ENCODE measurements at places on chromosomes 16 and 17.

GRCh38 chr17:57935833-57936807, 19.1 kb downstream of the CUEDC1 start:
- no peak for DNase-seq

- DNase-seq = no peak
These were observed 1.4 kb upstream of the UNK start for GRCh38 chr17:75783069-75783783.

DNA sequence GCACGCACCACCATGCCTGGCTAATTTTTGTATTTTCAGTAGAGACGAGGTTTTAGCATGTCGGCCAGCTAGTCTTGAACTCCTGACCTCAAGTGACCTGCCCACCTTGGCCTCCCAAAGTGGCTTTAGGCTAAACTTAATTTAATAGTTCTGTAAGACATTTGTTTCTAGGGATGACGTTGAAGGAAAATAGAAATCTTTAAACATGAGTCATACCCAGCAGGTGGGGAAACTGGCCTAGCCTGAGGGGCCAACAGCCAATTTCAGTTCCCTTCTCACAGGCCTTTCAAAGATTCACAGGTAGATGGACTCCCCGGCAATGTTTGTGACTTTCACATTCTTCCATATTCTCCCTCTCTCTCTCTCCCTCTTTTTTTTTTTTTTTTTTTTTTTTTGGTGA, 18.1 kb upstream of the ITPRIPL2 start:
- DNase-seq = no peak

- DNase-seq = no peak
These were observed 35.6 kb downstream of the DHRS7B start for GRCh38 chr17:21162394-21162775.

- DNase-seq = no peak
These were observed 25.9 kb downstream of the CYB561 start for GRCh38 chr17:63419949-63420867.

GRCh38 chr17:29867643-29868181, 62.3 kb downstream of the SSH2 start:
- DNase-seq = no peak

DNA sequence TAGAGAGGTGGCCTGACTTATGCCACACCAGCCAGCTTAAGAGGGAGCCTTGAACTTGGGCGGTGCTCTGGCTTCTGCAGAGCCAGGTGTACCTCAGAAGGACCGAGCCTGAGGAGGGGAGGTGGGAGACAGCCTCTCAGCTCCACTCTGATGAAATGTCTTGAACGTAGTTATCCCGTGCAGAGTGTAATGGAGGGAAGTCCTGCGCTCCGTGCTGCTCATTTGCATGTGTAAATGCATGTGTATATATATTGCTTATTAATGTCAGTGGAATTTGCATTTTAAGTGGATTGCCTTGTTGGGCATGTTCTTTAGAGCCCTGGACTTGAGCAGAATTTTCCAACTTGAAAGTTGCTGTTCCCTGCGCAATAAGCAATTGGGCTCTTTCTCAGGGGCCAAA, 264.9 kb upstream of the SDK2 start:
- no peak for DNase-seq

DNA sequence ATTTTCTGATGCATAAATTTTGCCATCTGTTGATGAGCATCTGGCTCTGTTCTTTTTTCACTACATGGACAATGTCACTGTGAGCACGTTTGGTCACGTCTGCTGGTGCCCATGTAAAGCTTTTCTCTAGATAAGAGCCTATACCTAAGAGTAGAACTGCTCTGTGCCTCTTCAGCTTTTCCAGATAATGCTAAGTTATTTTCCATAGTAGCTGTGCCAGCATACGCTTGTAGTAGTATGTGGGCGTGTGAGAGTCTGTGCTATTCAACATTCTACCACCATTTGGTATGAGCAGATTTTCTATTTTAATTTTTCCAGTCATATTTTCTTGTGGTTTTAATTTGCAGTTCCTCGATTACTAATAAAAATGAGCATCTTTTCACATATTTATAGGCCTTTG, 33.2 kb downstream of the VPS35L start:
- DNase-seq = no peak

DNA sequence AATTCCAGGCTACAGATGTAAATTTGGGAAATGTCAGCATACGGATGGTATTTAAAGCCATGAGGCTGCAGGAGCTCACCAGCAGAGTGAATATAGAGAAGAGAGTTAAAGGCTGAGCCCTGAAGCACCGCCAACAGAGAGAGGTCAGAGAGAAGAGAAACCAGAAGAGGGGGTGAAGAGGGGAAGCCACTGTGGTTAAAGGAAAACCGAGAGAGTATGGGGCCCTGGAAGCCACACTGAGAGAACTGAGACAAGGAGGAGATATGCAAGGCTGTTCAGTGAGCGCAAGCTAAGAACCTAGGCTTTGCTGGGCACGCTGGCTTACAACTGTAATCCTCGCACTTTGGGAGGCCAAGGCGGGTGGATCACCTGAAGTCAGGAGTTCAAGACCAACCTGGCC, 24.6 kb downstream of the COPRS start:
- DNase-seq = no peak

DNA sequence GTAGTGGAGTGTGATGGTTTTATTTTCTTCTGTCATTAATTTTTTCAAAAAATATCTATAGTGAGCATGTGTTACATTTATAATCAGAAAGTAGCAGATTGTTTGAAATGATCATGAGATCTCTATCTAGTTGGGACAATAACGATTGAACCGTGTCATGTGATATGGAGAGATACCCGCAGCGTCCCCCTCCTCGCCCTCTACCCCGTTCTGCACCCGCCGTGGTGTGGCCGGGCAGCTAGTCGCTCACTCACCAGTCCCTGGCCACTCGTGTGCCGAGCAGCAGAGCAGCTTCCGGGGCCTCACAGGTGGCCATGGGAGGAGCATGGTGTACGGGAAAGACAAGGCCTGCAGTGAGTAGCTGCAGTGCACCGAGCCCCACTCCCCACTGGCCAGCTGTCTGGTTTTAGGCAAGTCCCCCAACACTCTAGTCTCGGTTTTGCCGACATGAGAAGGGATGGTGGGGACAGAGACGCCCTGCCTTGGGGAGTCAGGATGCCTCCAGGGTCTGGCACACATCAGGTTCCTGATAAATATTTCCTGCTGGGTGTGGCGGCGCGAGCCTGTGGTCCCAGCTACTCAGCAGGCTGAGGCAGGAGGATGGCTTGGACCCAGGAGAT, 15.3 kb downstream of the MLYCD start:
- DNase-seq = no peak

DNA sequence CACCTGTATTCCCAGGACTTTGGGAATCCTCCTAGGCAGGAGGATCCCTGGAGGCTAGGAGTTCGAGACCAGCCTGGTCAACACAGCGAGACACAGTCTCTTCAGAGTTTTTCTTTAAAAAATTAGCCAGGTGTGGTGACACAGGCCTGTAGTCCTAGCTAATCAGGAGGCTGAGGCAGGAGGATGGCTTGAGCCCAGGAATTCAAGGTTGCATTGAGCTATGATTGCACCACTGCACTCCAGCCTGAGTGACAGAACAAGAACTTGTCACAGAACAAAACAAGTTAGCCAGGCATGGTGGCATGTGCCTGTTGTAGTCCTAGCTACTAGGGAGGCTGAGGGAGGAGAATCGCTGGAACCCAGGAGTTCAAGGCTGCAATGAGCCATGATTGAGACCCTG, 24.8 kb downstream of the ANKRD40 start:
- DNase-seq = no peak

- no peak for DNase-seq
These were observed 42.5 kb downstream of the CREBBP start for GRCh38 chr16:3837851-3838586.

DNA sequence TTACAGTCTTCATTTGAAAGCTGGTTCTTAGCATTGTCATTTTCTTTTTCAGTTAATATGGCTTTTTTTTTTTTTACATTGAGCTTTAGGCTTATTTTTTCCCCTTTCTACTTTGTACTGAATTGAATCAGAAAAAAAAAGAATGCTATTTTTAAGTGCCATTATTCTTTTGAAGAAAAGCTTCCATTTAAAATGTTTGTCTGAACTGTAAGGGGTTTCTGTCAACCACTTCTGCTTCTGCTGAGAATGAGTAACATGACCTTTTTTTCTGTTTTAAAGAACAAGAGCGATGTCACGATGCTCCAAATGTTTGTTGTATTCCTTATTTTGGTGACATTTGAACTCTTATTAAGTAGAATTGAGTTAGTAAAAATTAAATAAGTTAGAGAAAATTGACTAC, 50.0 kb downstream of the MRTFB start:
- no peak for DNase-seq

DNA sequence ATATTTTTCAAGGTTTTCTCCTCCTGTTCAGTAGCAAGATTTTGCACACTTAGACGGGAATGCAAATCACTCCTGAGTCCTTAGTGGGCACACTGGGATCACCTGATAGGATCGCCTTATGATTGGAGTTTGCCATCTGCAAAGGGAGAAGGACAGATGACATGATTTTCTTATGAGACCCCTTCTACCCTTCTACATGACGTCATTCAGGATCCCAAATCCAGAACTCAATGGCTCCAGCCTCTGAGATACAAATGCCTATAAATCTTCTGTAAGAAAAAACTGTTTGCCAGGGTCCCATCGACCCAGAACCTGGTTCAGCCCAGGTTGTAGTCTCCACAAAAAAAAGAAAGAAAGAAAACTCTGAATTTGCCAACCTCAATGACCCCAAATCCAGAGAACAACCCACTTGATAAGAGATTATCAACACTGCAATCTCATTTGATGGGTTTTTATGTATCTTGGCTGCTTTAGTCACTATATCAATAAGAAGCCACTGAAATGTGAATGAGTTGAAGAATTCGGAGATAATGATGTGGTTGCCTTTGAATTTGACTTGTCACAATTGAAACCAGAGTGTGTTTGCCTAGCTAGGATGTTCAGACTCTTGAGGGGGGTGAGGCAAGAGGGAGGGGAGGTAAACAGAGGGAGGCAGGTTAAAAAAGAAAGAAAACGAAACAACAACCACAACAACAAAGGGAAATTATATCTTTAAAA, 6.7 kb downstream of the ZNF423 start:
- DNase-seq = no peak

- no peak for DNase-seq
These were observed 53.1 kb upstream of the USP7 start for GRCh38 chr16:9016824-9017223.

- DNase-seq = no peak
These were observed 697.3 kb downstream of the MAF start for GRCh38 chr16:78903237-78903636.

- DNase-seq = no peak
These were observed 31.7 kb downstream of the CNGB1 start for GRCh38 chr16:57938936-57939871.

DNA sequence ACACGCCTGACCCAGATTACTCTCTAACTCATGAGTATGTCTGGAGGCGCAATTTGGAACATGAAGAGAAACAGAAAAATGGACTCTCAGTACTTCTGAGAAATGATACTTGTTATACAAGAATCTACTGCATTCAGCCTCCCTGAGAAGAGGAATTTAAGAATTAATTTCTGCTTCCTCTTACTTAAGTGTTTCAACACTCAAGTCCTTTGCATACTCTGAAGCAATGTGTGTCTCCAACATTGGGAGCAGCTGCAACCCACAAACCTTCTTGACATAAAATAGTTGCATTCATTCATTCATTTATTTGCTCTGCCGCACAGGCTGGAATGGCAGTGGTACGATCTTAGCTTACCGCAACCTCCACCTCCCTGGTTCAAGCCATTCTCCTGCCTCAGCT, 199.8 kb downstream of the NPIPA7 start:
- no peak for DNase-seq

DNA sequence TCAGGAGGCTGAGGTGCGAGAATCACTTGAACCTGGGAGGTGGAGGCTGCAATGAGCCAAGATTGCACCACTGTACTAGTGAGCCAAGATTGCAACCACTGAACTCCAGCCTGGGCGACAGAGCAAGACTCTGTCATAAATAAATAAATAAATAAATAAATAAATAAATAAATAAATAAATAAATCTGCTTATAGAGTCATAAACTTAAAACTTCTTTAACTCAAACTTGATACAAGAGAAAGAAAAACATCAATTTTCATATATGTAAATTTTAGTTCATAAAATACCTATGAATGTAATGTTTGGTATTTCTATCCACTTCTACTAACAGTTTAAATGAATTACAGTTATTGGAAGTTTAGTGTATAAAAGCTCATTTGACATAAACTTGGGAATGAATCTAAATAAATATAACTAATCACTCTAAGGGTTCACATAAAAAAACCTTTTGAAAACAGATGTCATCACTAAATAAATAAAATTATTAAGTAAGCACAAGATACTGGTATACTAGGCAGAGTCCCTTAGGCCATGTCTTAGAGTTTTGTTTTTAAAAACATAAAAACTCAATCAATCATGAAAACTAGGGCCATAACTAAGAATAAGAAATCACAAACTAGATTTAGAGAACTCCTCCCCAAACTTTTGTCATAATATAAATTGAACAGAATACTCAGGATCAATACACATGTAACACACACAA, 54.1 kb downstream of the SMURF2 start:
- DNase-seq = no peak

DNA sequence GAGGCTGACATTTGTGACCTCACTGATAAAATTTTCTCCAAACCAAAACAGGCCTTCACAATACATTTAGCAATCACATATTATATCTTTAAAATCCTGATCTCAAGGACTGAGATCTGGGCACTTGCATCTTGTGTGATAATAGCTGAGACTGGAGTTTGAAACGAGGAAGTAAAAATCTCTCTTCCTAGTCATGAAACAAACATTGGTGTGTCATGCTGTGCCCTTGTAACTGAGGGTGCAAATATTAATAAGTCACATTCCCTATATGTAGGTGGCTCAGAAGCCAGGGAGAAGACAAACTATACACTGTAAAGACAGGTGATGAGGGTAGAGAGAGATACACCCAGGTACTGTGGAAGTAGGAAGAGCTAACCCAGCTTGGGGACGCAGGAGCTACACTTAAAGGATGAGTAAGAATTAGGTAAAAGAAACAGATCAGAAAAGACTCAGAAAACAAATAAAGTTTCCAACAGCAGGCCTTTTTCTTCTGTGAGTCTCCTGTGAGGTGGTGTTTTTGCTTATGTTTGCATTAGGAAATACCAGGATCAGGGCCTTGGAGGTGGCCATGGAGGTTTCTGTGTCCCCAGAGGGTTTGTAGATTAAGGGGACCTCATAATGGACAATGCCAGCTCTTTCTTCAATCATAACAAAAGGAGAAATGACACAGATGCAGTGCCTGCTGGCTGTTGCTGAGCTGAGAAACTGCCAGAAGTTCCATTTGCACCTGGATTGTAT, 335.7 kb downstream of the GRIN2A start:
- DNase-seq = no peak

- DNase-seq = no peak
These were observed 236.3 kb downstream of the KCNJ2 start for GRCh38 chr17:70405492-70406220.

- DNase-seq = no peak
These were observed 378.9 kb downstream of the PMP22 start for GRCh38 chr17:14886200-14886739.

- no peak for DNase-seq
These were observed 2.4 kb upstream of the TACO1 start for GRCh38 chr17:63598281-63598680.

Measured in 8988T (cell line).